NCI-H187 (cell line): ENCODE measurements at places on chromosomes 3 and 15.

- no peak for DNase-seq
These were observed 413.6 kb upstream of the ARL6 start for GRCh38 chr3:97350971-97351370.

DNA sequence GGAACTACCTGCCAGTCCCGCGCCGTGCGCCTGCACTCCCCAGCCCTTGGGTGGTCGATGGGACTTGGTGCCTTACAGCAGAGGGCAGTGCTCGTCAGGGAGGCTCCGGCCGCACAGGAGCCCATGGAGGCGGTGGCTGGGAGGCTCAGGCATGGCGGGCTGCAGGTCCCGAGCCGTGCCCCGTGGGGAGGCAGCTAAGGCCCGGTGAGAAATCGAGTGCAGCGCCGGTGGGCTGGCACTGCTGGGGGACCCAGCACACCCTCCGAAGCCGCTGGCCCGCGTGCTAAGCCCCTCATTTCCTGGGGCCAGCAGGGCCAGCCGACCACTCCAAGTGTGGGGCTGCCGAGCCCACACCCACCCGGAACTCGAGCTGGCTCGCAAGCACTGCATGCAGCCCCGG is 580.2 kb downstream of the ZIC1 start:
- DNase-seq, result no peak

DNA sequence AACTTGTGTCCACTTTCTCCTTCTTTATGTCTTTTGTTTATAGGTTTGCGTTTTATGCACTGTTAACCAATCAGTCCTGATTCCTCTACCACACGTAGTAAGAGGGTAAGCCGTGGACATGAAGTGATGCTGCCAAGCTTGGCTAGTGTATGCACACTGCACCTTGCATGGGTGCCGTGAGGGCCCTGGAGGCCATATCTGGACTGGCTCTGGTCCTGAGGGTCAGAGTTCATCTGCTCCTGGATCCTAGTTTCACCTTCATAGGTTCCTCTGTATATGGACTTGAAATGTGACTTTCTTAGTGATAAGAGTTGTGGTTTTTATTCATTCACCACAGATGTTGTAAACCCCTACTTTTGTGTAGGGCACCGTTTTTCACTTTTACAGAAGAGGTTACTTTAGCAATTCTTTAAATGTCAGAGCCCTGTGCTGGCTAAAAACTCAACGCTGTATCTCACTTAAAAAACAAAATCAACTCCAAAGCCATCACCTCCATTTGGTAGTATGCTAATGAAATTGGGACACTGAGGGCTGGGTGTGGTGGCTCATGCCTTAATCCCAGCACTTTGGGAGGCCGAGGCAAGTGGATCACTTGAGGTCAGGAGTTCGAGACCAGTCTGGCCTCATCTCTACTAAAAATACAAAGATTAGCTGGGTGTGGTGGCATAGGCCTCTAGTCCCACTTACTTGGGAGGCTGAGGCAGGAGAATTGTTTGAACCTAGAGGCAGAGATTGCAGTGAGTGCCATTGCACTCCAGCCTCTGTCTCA is 22.9 kb downstream of the SIAH2 start:
- DNase-seq, result no peak

GRCh38 chr3:87435926-87436620 is 159.7 kb upstream of the POU1F1 start:
- DNase-seq, result no peak

DNA sequence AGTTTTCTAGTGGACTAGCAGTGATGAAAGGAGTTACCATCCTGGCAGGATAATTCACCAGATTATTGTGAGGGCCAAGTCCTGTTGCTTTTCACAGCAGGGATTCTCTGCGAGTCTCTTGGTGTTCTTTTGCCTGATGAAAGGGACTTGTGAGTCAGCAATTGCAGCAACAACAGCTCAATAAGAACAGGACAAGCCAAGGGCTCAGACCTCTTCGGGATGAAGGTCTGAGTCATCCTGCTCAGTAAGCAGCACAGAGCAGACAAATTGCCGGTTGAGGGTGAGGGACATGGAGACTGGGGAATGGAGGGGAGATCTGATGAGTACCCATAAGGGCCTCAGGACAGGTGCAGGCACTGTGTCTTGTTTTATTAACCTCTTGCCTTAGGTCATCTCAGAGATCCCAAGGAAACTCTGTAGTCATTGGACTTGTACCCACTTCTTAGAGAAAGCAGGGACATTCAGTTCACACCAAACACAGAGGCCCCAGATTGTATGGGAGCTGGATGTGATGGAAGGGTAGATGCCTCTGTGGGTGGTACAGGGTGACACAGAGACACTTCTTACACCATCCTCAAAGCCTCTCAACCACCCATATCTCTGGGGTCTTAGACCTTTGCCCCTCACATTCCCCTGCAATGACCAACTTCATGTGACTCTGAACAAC is 173.8 kb upstream of the TLE3 start:
- DNase-seq, result no peak

DNA sequence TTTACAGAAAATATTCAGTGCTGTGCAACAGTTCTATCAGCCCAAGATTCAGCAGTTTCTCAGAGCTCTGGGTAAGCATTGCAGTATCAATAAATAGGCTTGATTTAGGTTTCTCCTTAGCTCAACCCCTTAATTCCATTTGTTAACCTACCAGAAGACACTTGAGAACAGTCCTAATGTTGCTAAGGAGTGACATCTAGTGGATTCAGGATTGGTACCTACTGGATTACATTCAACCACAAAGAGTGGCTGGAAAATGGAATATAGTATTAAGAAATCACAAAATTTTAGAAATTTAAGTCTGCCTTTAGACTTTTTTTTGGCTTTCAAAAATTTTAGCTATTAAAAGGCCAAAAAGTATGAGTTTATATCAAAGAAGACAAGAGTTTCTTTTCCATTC is 34.7 kb downstream of the POLG start:
- no peak for DNase-seq

- no peak for DNase-seq
These were observed 525.0 kb upstream of the NAALADL2 start for GRCh38 chr3:174334111-174334510.

DNA sequence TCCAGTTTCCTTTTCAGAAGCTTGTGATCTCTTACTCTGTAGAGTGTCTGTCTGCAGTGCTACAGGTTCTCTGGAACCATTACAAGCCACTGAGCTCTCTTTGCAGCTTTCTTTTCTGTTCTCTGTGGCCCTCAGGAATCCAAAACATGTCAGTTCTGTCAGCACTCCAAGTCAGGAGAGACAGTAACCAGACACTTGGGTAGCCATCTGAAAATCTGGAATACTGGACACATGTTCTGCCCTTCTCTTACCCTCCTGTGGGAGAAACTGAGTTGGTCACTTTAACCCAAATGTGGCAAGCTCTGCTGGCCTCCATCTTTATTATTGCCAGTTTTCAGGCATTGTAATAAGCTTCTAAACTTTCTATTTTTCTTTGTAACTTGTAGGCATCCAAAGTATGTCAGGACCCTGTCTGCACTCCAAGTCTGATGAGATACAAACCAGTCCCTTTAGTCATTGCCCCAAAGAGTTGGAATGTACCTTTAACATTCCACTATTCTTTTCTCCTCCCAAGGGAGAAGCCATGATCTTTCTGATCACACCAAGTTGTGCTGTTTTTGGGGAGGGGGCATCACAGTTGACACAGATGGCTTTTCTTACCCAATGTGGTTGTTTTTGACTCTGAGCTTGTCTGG is 183.7 kb downstream of the DPH6 start:
- DNase-seq, result no peak

- no peak for DNase-seq
These were observed 188.5 kb upstream of the KBTBD8 start for GRCh38 chr3:66809595-66809958.

- DNase-seq, result no peak
These were observed 2.7 kb downstream of the CERS3 start for GRCh38 chr15:100526027-100526481.

DNA sequence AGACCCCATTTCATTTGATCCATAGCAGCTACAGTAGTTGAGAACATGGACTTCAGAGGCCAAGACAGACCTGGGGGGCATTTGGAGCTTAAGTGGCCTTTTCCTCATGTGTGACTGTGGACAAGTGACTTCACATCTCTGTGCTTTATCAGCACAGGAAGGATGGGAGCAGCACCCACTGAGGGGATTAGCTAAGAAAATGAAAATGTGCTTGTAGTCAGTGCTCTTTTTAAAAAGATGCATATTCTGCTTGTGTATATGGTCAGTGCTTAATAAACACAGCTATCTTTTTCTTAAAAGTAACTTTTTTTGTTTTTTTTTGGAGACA is 34.5 kb downstream of the SLC6A6 start:
- DNase-seq, result no peak

DNA sequence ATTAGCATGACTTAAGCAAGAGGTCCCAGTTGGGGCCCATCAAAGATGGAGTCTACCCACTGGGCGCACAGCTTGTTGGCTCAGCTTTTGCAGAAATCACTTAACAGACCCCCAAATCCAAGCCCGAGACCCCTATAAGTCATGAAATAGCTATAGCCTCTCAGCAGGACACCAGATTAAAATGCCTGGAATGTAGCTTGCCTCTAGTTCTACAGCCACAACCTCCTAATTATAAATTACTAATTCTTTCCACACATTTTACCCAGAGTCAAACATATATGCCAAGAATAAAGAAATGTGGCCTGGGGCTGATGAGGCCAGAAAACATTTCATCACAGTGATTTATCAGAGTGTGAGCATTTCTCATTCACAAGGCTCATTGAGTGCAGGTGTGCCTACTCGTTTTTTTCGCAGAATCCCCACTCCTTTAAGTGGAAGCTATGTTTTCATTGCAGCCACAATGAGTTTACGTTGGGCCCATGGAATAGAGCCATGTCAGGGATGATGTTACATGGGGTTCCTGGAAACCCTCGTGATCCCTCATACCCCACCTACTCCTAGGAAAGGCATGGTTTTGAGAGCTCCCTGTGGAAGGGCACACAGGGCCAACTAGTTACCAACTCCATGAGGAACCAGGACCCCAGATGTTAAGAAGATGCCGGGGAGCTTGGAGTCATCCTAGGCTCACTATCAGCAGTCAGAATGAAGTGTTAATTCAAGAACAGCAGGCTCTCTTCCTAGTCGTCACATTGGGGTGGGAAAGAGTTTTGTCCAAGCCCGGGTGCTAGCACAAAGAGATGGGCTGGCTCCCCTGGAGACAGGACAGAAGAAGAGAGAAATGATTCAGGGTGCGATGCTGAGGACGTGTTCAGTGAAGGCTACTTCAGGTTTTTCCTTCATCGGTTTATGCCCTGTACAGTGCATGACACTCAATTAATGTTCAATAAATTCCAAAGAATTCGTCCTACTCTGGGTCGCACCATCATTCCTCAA is 90.2 kb upstream of the ABHD17C start:
- DNase-seq, result no peak

DNA sequence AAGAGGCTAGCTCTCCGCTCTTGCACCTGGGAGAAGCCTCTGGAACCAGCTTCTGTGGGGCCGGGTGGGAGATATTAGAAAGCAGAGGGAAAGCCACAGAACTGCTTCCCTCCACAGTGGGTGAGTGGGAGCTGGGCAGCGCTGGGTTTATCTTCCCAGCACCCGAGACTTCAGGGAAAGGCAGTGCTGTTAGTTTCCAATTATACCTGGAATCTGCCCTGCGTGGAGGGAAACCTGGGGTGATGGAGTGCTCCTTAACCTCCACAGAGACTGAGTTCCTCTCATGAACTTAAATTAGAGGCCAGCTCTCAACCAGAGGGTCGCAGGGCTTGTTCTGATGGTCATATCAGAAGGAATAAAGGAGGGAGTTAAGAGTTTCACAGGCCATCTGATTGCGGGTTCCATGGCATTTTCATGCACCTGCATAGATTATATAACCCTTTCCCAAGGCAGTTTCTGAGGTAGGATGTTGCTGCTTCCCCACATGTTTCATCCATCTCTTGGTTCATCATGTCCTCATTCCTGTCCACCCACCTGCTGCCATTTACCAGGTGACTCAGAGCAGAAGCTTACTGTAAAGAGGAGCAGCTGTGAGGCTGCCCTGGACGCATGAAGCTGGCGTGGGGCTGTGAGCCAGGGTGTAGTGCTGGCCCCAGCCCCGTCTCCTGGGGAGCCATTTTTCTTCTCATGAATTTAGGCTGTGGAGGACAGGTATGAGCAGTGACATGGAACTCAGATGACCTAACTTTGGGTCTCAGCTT is 42.5 kb downstream of the CA12 start:
- no peak for DNase-seq

DNA sequence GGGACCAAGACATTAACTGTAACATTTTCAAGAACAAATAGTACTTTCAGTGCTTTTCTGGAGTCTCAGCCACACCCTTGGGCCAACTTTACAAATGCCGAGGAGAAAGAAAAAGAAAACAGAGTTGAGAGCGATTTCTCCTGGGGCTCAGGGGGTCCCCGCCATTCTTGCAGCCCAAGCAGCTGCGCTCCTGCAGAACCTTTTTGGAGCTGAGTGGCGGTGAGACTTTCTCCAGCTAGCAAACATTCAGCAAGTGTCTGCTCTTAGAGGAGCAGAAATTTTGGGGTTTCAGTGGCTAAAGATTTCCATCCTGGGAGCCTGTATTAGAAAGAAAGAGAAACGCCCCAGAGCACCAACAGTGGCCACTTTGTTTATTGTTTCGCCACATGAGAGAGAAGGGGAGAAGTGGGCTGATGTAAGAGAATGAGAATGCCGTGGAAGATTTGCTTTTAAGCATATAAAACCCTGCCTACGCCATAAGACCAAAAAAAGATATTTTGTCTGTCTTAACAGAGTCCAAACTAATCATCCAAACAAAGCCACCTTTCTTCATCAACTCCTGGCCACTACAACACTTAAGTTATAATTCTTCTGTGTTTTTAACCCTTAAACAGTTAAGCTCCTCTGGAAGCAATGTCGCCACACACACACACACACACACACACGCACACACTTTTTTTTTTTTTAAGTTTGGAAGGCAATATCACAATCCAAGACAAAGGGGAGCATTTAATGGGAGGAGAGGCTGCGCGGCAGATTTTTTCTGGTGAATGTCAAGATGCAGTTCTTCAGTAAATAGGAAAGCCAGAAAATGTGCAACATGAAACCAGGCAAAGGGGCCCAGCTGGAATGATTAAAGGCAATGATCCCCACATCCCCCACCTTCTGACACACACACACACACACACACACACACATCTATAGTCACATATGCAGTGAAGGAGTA is 19.2 kb downstream of the EID1 start:
- DNase-seq, result no peak

- no peak for DNase-seq
These were observed 10.4 kb downstream of the PODXL2 start for GRCh38 chr3:127639173-127640041.

DNA sequence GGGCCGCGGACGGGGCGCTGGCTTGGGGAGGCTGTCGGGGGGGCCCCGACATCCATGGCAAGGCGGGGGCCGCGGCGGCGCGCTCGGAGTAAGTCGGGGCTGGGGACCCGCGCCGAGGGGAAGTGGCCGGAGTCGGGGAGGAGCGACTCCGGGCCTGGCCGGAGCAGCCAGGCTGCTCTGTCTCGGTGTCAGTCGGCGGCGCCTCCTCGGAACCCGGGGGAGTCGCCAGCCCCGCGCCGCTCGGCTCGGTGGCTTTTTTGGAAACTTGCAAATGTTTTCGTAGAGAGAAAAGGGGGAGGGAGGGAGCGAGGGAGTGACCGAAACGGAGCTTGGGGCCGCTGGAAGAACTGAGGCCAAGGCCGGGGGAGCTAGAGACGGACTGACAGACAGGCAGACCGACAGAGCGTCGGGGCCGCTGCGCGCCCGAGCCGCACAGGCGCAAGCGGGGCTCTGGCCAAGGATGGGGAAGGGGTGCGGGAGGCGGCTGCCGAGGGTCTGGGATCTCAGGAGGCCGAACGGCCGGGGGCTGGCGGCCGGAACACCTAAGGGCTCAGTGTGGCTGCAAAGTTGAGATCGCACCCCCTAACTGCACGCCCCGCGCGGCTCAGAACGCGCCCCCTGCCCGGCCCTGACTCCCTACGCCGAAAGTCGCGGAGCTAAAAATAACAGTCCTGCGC is 5.0 kb downstream of the PTH1R start:
- DNase-seq, result no peak

- no peak for DNase-seq
These were observed 2.5 kb upstream of the INAFM2 start for GRCh38 chr15:40320931-40321371.
